ENCODE measurements at places on chromosomes 11 and 22.

DNA sequence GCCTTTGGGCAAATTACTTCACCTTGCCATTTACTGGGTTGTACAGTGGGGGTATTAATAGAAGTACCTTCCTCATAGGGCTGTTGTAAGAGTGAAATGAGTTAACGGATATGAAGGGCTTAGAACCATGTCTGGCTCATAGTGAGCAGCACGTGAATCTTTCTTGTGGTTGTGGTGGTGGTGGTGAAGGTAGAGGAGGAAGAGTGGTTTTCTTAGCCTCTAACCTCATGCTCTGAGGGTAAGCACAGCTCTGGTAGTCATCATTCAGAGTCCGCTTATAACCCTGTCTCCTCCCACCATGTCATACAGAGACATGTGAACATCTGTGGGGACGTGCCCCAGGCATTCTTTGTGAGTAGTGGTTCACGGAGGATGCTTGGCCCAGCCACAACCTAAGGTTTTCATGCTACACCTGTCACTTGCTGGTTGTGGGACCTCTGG lies 43.6 kb downstream of the TEAD1 start:
- DNase-seq = no peak

DNA sequence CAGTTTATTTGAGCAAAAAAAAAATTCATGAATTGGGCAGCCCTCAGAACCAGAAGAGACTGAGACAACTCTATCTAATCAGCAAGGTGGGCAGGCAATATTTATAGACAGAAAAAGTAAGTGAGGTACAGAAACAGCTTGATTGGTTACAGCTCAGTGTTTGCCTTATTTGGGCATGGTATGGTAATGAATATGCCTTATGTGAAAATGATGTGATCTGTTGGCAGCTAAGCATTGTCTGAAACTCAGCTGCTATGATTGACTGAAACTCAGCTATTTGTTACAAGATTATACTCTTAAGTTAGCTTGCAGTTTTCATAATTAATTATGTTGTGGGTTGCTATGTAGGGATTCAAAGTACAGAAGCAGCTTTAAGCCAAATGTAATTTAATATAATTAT lies 127.6 kb downstream of the CNTN5 start:
- DNase-seq = no peak

- no peak for DNase-seq
These were observed 95.4 kb upstream of the PITPNB start for GRCh38 chr22:28014211-28015045.

DNA sequence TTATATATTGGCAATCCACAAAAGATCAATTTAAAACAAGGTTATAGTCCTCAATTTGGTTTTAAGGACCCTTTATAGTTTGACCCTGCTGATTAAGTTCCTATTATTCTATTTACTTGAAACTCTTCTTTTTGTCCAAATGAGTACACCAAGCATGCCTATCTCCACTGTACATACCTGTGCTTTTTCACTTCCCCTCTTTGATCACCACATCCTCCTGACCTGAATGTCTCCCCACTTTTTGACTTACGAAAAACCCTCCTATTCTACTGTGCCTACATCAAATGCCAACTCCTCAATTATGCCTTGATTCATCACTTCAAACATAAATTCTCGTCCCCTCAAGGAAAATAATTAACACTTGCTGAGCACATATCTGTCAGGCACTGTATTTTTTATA lies 113.5 kb downstream of the SOX6 start:
- no peak for DNase-seq

DNA sequence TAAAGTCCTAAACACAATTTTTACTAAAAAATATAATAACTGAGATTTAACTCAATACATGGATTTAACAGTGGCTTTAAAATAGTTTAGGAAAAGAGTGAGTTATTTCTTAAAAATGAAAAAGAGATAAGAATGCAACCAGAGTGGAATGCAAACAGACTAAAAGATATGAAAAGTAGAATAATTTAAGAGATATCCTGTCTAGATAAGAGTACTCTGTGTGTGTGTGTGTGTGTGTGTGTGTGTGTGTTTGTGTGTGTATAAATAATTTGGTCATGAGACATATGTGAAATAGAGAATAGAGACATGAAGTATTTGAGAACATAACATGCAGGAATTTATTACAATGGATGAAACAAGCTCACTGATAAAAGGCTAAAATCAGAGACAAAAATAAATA lies 986.9 kb upstream of the CHORDC1 start:
- no peak for DNase-seq

- no peak for DNase-seq
These were observed 78.1 kb downstream of the BLID start for GRCh38 chr11:122037911-122038310.

GRCh38 chr11:8947230-8947943 lies 4.6 kb upstream of the ASCL3 start:
- no peak for DNase-seq

DNA sequence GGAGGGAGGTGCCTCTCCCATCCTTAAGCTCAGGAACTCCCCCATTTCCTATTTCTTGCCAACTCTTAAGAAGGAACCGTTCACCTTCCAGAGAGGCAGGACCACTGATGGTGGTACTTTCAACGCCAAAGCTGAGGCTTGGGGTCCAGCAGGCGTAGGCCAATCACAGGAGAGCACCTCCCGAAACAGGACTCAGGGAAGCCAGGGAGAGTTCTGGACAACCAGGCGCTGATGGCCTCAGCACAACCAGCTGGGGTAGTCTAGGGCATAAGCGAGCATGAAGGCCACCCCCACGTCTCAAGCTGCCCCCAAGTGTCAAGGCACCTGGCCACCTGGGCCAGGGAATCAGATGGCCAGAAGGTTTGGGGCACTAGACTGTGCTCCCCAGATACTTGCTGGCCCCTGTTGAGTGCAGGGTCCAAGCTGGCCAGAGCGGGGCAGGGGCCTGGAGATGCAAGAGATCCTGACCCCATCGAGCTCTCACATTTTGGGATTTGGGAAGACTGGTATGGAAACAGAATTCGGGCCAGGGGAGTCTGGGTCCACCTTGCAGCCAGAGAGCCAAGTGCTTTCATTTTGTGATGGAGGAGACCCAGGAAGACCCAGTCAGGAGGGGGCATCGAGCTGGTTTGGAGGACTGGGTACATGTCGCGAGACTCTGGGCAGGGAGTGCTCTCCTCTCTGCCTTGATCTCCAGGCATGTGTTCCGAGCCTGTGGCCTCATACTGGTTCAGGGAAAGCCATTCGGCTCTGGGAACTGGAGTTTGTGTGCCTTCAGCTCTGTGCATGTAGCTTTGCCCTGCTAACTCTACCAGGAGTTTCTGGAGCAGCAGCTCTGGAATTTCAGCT lies 926 bp downstream of the CD6 start:
- no peak for DNase-seq

DNA sequence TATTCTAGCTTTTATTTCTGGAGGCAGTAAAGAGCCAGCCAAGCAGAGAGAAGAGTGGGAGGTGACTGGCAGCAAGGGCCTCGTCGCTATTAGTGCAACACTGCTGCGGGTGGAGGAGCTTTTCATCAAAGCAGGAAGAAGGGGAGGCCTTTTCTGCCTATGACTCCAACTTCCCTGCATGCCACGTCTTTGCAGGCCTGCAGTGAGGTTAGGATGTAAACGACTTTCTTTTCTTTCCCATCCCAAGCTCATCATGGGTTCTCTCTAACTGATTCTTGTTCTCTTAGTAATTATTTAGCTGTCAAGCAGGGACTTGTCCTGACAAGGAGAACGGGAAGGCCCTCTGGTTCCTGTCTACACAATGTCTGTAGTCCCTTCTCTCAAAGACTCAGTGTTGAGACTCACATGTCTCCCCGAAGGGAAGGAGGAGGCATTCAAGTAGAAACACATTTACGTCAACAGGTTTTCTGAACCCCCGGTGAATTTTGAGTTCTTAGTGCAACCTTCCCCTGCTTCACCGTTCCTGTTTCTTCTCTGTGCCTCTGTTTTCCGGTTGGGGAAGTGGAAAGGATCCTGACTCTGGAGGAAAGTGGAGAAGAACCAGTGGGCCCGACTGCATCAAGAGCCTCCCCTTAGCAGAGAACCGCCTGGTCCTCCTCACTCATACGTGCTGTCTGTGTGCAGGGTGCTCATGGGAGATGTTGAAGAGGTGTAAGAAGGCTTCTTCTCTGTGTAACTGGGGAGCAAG lies 56.9 kb downstream of the PACS1 start:
- no peak for DNase-seq

DNA sequence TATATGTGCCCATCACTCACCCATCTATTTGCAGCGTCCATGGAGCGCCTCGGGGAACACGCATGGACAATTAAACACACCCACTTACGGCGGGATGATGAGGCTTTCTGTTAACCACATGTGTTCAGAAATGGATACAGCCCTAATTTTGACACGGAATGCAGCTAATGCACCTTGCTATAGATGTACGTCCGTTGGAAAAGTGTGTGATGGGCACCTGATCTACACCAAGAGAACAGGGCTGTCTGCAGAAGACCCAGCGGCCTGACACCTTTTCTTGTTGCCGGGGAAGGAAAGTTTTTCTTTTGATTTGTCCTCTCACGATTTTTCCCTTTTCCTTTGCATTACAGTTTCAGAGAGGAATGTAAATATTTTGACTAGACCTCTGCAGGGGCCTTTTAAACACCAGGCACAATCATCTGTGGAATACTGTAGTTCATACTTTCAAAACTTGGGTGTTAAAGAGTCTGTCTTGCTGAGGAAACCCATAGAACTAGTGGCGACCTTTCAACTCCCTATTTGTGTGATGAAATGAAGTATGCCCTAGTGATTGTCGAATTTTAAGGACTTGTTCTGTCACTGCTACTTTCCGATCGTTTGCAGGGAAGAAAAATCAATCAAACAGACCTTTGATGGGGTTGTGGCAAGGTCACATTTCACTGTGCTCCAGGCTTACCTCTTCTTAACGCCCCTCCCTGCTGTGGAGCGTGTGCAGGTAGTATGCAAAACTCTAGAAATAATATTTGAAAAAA lies 16.5 kb upstream of the PAX6 start:
- DNase-seq = no peak

- DNase-seq = no peak
These were observed 75.7 kb upstream of the INCENP start for GRCh38 chr11:62048100-62048499.

- peak; percentile 50 for DNase-seq
These were observed 12.7 kb downstream of the GTPBP1 start for GRCh38 chr22:38718414-38718813.

DNA sequence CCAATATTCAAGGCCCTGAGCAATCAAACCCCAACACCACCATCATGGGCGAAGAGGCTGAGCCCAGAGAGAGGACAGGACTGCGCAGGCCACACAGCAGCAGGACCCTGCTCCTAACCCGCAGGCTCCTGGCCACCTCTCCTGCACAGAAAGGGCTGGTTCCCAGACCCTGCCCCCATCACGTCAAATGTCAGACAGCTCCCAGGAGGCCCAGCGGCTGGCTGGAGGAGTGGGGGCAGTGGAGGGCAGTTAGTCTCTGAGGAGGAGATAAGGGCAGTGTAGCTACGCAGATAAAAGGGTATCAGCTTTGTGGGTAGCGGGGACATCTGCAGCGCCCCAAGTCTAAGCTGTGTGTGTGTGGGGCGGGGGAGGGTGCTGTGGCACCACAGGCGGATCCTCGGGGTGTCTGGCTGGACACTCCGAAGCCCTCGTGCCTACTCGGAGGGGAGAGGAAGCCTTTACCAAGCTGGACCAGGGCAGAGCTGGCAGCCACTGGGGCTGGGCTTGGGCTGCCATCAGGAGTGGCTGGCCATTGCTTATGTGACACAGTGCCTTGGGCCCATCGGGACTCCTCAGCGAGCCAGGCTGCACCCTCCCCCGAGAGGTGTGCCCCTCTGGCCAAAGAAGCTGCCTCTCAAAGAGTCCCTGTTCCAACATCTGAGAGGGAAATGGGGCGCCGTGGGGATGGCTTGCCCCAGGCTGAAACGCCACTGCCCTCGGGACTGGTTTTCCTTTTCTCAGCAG lies 21.5 kb downstream of the FADS3 start:
- DNase-seq = no peak

GRCh38 chr11:2797741-2798361 lies 87.7 kb downstream of the CDKN1C start:
- DNase-seq = no peak

- DNase-seq = no peak
These were observed 46.6 kb downstream of the TCP11L1 start for GRCh38 chr11:33086017-33086416.

DNA sequence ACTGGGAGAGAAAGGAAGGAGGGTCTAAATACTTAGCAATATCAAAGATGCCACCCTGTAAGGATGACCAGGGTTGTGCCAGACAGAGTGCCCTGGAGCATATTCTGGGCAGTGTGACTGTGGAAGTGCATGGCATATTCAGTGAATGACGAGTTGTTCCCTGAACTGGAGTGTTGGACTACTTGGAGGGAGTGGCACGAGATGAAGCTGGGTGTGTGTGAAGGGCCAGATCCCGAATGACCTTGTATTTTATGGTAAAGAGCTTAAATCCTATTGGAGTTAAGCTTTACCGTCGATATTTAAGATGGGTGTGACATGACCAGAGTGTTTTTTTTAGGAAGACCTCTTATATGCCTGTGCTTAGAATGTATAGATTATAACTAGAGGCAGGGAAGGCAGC lies 48.8 kb downstream of the STIM1 start:
- DNase-seq = no peak

GRCh38 chr22:22554587-22555284 lies 4.3 kb downstream of the PRAME start:
- DNase-seq = no peak

DNA sequence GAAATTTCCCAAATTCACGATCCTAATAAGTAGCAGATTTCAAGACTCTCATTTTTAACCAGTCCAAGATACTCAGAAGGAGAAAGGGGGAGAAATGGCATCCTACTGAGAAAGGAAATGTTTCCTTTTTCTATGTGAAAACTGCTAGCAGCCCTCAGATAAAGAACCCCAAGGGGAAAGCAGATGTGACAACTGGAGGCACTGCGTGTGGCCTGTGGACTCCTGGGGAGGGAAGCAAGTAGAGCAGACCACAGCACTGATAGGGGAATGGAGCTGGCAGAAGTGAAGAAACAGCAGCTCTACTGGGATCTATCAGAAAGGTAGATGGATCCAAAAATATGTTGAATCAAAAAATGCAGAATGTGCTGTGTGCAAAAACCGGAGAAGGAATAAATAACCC lies 239.7 kb upstream of the API5 start:
- no peak for DNase-seq

DNA sequence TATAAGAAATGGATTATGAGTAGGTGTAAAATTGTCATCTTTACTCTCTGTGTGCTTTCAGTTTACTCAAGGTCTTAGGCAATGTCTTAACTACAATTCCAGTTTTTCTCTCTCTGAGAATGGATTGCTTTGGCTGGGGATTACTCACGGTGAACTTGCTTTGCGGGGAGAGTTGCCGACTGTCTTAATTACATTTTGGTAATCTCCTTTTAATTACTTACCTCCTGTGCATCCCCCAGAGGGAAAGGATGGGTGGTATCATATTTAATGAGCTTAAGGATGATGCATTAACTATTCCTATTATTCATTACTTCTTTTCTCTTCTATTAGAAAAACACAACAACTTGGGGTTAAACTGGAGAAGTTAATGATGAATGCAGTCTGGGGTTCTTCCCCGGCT lies 159.4 kb downstream of the MPPED1 start:
- no peak for DNase-seq

DNA sequence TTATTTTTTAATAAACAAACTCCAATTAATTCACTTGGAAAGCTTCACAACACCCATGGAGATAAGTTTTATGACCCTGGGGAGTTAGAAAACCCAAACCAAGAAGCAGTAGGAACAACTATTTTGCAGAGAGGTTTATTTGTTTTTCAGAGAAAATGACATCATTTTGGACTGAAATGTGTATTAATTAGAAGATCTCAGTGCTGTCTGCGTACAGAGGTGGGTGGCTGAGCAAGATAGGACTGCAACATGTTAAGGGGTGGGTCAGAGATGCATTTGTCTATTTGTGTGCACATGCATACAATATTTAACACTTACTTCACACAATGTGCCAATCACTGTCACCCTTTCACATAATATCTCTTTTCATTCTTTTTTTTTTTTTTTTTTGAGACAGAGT lies 1.1 kb downstream of the SCGB1A1 start:
- no peak for DNase-seq
